ENCODE measurements at places on chromosomes 3 and 15.
A peak's percentile ranks its signal among the peaks of the same experiment; 100 is the strongest.

DNA sequence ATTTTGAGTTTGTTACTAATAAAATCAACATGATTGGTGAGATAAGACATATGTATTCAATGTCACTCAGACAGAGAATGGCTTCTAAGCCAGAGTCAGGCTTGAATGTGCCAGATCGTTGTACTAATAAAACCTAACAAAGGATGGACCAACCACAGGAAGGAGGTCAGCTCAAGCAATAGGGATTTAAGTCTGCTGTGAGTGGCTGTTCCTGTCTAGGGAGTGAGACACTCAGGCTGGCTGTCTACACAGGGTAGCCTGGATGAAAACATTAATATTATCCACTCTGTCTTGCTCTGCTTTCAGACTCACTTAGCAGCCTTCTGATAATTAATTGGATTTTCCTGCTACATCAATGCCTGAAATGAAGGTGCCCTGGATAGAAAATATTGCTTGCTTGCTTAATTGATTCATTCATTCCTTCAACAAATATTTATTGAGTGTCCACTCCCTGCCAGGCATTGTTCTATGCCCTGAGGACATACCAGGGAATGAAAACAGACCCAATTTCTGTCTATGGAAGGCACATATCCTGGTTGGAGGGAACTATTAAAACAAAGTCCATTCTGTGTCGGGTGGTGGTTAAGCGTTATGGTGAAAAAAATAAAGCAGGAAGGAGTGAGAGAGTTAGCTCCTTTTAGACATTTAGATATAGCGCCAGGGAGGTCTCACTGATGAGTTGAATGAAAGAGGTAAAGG lies 239.4 kb downstream of the CHST2 start:
- no peak for DNase-seq

DNA sequence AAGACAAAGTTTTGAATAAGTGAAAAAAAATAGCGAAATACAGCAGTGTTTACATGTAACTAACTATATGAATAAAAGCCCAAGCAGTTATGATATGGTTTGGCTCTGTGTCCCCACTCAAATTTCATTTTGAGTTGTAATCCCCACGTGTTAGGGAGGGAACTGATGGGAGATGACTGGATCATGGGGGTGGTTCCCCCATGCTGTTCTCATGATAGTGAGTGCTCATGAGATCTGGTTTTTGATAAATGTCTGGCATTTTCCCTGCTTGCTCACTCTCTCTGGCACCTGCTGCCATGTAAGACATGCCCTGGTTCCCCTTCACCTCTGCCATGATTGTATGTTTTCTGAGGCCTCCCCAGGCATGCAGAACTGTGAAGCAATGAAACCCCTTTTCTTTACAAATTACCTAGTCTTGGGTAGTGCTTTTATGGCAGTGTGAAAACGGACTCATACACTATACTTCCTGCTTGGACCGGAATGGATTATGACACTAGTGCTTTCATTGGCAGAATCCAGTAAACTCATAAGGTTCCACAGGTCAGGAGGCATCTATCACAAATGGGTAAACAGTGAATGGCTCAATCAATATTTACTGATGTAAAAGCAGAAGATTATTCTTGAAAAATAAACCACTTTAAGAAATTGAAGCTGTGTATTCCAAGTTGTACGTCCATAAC lies 192.1 kb downstream of the CBLB start:
- DNase-seq = no peak

DNA sequence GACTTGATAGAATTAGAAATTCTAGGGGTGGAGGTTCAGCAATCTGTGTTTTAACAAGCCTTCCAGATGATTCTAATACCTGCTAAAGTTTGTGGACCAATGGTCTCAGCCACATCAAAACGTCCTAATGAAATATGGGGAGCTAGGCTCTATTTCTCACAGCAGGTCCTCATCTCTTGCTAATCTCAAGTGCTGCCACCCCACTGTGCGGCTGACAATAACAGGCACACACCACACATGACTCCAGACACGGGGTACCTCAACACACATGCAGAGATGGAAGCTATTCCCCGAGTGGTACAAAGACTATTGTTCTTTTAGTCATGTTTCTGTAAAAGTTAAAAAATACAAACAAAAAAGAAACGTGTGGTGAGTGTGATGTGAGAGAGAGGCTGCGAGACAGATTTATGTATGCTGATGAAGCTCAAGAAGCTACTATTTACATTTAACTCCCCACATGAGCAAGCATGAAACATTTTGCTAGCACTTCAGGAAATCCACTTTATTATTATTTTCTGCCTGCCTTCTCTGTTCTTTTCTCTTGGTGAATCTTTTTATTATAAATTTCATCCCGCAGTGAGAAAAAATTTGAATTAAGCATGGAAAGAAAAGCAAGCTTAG lies 405.6 kb downstream of the MAGI1 start:
- no peak for DNase-seq

GRCh38 chr3:100936931-100937330 lies 56.3 kb downstream of the ABI3BP start:
- DNase-seq = no peak

DNA sequence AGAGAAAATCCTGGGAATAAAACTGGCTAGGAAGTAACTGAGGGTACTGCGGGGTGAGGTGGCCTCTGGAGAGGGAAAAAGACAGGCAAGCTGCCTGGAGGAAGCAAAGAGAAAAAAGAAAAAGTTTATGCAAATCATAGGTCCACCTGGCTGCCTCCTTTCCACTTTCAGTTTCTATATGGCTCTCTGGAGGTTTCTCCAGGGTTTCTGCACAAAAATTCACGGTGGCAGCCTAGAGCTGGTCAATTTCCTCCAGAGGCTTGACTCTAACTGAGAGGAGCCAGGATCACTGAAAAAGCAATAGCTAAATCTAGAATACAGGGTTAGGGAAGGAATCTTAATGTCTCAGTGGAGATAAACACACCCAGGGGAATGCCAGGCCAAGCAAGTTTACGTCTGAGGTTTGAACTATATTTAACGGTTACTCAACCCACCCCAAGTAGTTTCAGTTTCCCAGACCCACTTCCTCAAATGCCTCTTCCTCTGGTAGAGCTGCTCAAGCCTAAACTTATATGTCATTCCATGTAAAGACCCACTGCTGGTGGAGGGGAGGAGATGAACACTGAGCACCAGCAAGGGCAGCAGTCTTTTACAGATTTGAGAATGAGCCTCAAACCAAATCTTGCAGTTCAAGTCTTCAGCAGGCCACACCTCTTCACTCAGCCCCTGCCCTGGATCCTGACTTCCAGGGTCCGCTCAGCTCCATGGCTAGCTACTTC lies 5.7 kb downstream of the LYSMD2 start:
- DNase-seq = peak; percentile 25
